NCI-H2029 (cell line): ENCODE measurements at places on chromosomes 5 and 9.

- DNase-seq, result no peak
Measured at GRCh38 chr5:131281133-131281867, 17.4 kb downstream of the CDC42SE2 start.

- peak; percentile 51 for DNase-seq
Measured at GRCh38 chr5:175452166-175452565, 8.2 kb upstream of the DRD1 start.

DNA sequence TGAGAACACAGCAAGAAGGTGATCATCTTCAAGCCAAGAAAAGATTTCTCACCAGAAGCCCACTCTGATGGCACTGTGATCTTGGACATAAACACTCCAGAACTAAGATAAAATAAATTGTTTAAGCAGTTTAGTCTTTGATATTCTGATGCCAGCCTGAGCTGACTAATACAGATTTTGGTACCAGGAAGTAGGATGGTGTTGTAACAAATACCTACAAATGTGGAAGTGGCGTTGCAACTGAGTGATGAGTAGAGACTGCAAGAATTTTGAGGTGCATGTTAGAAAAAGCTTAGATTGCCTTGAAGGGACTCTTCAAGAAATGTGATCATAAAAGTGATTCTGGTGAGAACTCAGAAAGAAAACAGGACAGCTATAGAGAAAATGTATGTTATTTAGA lies 592.4 kb upstream of the DAB2 start:
- no peak for DNase-seq

- DNase-seq, result no peak
Measured at GRCh38 chr5:169811023-169811422, 169.3 kb downstream of the INSYN2B start.

GRCh38 chr5:132243366-132243977 lies 14.0 kb upstream of the PDLIM4 start:
- no peak for DNase-seq

DNA sequence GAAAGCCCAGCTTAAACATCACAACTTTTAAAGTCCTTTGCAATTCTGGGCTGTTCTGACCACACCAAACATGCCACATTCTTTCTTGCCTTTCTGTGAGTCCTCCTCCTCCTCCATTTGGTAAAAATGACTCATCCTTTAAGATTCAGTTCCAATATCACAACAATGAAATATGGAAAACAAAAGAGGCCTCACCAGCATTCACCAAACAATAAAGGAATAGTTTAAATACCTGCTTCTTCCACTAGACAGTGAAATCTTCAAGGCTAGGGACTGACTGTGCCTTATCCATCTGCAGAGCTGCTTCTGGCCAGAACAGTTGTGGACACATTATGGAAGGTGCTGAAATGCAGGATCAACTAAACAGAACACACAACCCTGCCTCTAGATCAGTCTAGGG lies 36.0 kb downstream of the NR6A1 start:
- DNase-seq, result no peak

GRCh38 chr9:100213730-100214477 lies 114.9 kb downstream of the INVS start:
- no peak for DNase-seq

DNA sequence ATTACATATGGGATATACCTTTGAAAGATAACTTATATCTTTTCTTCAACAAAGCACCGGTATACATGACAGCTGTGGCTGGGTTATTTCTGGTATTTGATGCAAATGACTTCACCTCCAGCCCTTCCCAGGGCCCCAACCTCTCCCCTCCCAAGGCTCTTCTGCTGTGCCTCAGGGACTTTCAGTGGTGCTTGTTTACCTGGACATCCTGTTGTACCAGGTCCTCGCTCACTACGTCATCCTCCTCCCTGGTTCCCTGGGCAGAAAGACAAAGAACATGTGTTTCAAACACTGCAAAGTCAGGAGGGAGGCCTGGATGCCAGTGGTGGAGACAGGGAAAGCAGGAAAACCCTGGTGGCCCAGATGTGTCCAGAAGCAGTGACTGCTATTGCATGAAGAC lies 23.4 kb downstream of the ANXA6 start:
- no peak for DNase-seq

DNA sequence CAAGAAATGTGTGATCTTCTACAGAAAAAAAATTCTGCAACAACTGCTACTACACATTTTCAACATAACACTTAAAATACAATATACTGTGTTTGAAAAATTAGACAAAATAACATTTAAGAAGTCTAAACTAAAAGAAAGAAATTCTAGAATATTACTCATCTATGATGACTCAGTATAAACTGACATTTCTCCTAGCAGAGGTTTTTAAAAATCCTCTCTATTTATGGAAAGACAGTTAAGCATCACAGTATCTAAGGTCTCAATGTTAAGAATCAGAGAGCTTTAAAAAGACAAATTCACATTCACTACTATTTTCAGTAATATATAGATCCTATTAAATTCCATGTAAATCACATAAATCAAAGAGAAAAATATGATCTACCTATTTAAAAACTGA lies 61.3 kb downstream of the NR2F1-AS1 start:
- no peak for DNase-seq

GRCh38 chr9:114580609-114581193 lies 6.9 kb upstream of the ATP6V1G1 start:
- DNase-seq, result no peak

DNA sequence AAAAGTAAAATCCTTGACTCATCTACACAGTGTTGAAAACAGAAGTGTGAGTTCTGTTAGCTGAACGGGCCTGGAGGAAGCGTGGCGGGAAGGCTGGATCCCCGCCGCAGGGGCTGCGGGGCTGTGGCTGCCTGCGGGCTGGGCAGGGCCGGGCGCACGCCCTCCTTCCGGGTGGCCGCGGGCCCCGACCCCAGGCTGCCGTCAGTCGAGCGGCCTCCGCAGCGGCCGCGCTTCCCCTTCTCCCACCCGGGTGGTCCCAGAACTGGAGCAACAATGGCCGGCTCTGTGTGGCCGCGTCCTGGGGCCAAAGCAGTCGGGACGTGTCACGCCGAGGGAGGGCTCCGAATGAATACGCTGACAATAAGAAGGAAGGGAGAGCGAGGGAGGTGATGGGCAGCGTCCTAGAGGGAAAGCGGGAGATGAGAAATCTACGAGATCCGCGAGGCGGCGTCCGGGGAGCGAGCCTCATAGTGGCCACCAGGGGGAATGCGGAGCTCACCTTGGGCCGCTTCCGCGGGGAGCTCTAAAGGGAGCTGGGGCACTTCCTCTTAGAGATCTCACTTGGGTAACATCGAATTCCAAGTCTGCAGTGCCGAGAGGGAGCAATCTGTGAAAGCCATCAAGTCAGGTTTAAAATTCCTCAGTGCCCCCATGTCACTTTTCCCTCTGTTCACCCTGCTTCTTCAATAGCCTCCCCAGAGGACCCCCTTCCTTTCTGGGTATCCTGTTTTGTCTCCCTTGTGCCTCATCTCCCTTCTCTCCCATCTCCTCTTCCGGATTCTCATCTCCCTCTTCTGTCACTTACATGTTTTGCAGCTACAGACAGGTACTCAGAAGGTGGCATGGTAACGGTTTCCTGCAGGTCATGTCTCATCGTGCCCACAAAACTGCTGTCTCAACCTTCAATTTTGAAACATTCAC lies 83.9 kb downstream of the SLC1A3 start:
- peak; percentile 13 for DNase-seq

DNA sequence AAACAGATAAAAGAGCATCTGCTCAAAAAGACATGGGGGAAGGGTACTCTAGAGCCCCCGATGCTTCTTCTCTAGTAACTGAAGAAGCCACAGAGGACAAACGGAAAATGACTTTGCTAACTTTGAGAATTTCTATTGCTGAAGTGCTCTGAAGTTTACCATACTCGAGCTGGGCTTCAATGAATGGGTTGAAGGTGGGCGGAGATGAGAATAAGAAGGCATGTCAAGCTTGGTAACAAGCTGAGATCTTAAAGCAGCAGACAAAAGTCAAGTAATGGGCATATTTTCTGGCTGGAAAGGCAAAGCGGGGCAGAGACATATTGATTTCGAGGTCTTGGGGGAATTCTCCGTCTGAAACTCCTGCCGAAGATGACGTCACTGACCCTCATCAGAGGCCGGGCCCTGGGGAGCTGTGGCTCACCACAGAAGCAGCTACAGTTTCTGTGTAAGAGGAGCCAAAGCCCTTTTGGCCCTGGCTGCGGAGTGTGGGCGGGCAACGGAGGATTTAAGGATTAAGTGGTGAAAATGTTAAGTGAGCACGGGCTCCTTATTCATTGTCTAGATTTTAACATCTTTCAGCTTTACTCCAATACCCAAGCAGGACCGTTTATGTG lies 115.8 kb upstream of the SLIT3 start:
- DNase-seq, result no peak

DNA sequence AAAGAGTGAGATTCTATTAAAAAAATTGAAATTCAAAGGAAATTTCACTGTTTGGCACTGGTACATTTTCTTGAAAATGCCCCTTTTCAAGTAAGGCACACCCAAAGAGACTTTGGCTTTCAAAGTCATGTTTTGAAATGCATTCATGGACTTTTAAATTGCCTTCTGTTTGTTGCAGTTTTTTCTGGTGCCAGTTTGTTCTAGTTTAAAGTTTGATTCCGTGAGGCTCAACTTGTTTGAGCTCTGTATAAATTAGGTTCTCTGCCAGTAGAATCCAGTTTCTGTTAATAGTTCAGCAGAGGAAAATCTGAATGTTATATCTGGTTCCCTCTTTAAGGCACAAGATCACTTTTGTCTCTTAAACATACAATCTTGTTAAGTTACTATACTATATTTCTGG lies 16.4 kb downstream of the ATP6V0E1 start:
- no peak for DNase-seq

- no peak for DNase-seq
Measured at GRCh38 chr9:1058826-1059487, 8.8 kb downstream of the DMRT2 start.

DNA sequence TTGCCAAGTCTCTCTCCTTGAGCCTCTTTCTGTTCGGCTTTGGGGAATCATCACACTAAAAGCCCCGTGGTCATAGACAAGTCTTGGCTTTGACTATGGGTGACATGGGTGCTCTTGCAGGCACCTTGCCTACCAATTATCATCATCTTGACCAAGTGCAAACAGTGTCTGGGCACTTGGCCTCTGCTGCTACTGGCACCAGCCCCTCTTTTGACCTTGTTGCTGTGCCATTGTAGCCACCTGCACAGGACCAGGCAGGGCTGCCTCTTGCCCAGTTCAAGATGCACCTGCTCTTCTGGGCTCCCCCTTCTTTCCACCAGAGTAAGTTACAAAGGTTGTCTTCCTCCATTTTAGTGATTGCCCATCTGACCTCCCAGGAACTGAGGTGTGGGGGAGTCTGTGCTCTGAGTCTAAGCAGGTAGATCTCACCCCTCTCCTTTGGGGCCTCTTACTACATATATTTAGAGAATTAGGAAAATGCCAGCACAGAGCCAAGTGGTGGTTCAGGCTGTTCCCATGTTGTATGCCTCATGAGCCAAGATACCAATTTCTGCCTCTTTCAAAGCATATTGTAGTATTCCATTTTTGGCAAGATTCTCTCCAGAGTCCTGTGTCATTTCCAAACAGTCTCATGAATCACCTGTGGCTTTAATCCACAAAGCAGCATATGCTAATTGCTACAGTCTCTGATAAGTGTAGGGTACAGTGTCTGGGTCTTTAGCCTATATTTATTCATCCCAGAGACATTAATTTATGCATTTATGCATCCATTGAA lies 142.9 kb upstream of the DAP start:
- DNase-seq, result no peak

DNA sequence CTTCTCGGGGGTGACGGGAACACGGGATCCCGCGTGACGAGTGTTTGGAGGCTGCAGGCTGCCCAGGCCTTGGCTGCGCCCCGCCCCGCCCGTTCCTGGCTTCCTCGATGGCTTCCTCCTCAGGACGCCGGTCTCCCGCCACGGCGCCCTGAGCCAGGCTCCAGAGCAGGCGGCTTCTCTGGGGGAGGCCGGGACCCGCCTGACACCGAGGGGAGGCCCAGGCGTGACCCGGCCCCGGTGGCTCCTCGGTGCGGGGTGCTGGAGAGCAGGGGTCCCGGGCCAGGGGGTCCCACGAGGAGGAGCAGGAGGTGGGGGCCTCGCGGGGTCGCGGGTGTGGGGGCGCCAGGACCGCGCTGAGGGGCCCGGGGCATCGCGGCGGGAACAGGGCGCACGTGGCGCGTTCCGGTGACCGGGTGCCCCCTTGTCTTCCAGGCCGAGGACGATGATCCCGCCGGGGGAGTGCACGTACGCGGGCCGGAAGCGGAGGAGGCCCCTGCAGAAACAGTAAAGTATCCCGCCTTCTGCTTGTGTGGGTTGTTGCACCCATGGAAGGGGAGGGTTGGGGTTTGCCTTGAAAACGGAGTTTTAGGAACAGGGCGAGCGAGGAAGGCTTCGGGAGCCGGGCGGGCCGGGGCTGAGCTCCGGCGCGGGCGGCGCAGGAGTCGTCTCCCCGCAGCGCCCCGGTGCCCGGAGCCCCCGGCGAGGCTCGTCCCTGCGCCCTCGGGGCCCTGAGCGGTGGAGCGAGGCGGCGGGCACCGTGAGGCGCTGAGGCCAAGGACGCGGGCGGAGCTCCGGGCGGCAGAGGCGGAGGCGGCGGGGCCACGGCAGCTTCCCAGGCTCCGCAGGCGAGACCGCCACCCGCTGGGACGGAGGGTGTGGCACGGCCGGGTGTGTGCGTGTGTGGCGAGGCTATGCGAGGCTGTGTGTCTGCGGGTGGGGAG lies 22.2 kb downstream of the AHRR start:
- peak; percentile 54 for DNase-seq

DNA sequence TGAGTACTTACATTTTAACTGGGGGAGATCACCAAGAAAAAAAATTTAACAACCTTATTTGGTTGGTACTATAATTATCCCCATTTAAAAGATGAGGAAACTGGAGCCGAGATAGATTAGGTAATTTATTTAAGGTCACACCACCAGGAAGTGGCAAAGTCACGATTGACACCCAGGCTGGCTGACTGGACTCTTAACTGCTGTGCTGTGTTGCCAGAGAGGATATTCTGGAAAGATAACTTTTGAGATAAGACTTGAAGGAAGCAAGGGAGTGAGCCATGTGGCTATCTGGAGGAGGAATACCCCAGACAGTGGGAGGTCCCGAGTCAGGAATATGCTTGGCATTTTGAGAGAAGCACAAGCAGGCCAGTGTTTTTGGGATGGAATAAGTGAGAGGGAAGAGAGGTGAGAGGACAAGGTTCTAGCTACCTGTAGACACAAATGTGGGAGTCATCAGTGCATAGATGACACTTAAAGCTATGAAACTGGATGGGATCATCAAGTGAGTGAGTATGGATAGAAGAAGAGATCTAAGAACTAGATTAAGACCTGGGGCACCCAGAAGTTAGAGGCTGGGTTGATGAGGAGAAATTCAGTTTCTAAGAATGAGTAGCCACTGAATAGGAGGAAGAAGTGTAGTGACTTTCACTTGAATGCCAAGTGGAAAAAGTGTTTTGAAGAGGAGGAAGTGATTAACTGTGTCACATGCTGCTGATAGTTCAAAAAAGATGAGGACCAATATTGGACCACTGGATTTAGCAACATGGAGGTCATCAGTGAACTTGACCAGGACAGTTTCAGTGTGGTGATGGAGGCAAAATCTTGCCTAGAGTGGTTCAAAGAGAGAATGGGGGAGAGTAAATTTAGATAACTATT lies 25.6 kb downstream of the PDE8B start:
- DNase-seq, result no peak

DNA sequence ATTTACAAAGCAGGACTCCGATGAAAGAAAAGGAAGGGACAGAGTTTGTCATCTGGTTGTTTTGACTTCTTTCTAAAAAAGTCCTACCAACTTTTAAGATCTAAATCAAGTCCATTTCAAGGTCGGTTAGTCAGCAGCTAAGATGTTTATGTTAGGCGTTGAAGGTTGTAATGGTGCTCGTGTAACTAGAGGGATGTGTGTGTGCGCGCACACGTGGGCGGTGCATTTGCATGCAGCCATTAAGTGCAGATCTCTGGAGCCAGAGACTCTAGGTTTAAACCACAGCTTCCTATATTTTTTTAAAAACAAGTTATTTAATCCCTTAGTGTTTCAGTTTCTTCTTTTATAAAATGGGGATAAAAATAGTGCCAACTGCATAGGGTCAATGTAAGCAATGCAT lies 77.0 kb upstream of the SMIM32 start:
- no peak for DNase-seq
